ENCODE measurements at places on chromosomes 1 and 21.

DNA sequence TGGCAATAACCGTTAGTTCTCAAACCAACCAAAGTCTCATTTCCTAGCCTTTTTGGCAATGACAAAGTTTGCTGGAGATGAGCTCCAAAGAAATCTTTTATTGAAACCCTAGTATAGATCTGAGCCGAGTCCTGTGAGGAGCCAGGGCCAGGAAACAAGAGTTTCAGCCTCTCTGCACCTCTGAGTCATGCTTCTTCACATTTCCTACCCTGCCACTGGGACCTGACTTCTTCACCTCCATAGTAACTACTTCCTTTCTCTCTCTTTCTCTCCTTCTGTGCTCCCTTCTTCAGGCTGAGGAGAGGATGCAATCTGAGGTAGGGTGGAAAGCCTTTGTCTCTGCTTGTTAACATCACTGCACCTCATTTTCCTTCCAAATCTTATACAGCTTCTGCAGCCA lies 38.7 kb upstream of the IPO9 start:
- no peak for DNase-seq

- DNase-seq, result no peak
Observed at GRCh38 chr1:208231881-208232661, 12.1 kb downstream of the PLXNA2 start.

DNA sequence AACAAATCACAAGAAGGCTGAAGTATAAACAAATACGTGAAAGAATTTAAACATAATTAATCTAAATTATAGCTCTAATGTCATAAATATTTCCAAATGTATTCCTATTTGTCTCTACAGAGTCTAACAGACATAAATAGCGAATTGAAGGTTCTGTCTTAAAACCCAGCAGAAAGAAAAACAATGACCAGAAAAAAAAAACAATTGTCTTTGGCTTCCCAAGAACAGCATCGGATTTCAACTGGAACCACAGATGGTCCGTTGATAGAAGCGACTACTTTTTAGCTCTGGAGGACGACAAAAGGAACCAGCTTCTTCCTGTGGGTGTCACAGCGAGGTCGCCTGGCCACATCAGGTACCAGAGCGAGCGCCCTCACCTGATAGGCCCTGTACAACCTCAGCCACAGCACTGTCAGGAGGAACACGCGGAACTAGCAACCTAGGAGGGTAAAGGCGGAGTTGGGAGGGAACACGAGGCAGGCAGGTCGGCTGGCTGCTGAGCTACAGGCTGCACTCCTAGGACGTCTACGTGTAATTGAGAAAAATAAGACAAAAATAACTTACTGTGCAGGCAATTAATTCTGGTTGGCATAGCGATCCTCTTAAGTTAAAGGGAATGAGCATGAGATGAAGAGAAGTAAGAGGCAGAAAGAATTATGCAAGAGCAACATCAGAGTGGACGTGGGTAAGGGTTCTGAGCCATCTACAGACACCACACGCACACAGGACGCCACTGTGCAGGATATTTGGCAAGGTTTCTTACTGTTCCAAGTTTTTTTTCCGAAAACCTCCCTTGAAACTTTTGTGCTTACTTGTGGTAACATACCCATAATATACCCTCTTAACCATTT lies 16.7 kb upstream of the PRDM15 start:
- DNase-seq, result no peak

GRCh38 chr1:121414905-121415304 lies 230.1 kb downstream of the SRGAP2C start:
- DNase-seq, result no peak

- no peak for DNase-seq
Observed at GRCh38 chr1:201167041-201167991, 13.0 kb upstream of the TMEM9 start.

DNA sequence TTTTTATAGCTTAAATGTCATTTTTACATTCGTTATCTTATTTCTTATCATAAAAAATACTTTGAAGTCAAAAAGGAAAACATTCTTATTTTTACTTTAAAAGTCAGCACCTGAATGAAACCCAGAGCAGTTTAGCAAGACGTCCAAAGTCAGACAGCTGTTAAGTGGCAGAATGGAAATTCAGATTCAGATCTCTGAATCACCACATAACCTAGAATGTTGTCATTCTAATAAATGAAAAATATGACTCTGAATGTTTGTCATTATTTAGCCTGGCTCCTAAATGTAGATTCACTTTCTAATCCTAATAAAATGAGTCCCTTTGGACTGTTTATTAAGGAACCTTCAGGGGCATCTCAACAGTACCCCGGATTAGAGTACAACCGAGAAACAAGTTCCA lies 75.2 kb upstream of the RGS7 start:
- no peak for DNase-seq

- DNase-seq, result no peak
Observed at GRCh38 chr1:19698181-19698580, 33.5 kb downstream of the HTR6 start.

- no peak for DNase-seq
Observed at GRCh38 chr1:161350671-161351070, 17.0 kb downstream of the CFAP126 start.

DNA sequence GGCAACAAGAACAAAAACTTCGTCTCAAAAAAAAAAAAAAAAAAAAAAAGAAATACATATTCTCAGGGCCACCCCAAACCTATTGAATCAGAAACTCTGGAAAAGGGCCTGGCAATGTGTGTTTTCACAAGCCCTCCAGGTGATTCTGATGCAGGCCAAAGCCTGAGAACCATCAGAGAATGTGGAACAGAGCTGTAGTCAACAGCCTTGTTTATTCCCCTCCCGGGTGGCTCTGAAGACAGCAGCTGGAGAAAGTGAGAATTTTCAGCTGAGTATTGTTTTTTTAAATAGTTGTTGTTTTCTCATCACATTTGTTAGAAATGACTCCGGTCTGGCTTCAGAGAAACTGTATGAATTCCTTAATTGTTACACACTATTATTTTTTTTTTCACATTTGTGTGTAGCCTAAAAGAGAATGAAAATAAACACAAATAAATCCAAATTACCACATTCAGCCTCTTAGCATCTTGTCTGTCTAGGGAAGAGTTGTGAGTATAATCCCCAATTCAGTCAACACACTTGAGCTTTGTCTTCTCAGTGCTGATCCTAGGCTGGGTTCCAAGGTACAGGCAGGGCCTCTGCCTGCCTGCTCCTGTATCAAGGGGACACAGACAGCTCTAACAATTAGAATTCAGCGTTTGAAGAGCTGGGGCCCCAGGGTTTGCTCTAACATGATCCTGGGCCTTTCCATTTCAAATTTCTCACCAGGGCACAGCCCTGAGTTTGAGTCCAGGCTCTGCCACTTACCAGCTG lies 6.6 kb upstream of the AZIN2 start:
- no peak for DNase-seq

DNA sequence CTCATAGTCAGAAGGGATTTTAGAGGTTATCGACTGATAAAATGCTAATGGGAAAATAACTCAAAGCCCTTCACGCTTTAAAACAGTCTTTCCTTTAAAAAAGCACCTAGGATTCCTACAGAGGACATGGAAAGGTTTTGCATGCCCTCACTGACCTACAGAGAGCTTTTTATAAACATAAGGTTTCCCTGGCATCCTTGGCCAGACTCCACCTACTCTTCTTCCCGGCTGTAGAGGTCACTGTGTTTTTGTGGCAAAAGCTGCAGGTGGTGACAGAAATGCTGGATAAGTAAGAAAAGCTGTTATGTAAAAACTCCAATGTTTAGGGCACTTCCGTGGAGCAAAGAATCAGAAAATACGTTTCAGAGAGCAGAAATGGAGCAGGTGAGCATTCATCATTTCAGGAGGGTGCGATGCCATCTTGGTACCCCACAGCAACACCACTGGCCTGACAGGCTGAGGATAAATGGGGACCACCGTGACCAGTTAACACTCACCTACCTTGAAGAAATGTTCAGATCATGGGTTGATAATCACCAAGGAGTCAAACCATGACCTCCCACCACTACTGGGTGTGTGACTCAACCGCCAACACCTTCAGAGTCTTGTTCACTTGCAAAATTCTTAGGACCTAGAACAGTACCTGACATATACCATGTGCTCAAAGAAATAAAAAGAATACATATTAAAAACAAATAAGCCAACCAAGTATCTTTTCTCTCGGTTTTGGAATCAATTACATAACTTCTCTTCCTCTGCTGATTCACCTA lies 46.6 kb downstream of the SSBP3 start:
- DNase-seq, result no peak

GRCh38 chr1:87464022-87464490 lies 135.4 kb downstream of the LMO4 start:
- no peak for DNase-seq

GRCh38 chr1:4660917-4661594 lies 6.6 kb downstream of the AJAP1 start:
- DNase-seq, result no peak

DNA sequence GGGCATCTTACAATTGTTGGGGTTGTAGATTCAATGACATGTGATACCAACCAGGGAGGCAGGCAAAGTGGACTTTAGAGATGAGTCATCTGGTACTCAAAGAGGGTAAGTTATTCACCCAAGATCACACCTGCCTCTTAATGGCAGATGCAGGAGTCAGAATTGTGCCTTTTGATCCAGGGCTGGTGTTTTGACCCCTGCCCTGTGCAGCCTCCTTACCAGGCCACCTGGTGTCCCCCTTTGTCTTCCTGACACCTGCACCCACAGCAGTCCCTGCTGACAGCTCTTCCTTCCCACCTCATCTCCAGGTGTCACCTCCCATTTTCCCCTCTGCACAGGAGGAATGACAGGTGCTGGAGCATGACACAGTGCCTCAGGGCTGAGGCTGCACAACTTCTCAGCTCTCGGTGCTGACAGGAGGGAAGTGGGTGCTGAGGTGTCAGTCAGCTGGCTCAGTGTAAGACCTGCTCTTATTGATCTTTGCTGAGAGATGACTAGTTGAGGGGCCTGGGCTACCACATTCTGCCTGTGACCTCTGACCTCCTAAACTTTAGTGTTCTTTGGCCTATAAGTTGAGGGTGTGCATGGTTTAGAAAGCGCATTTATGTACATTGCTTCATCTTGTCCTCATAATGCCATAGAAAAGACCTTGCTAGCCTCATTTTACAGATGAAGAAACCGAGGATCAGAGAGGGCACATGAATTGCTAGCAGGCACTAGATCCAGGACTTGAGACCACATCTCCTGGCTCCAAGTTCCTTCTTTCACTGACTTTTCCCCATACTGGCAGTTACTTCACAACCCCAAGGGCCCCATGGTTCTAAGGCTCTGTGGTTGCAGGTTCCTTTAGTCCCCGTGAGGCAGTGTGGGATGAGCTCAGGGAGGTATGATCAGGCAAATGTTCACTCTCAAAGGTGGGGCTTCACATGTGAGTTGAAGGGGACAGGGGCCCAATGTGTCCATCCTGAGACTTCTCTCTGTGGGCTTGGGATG lies 31.3 kb downstream of the CACNA1E start:
- no peak for DNase-seq

DNA sequence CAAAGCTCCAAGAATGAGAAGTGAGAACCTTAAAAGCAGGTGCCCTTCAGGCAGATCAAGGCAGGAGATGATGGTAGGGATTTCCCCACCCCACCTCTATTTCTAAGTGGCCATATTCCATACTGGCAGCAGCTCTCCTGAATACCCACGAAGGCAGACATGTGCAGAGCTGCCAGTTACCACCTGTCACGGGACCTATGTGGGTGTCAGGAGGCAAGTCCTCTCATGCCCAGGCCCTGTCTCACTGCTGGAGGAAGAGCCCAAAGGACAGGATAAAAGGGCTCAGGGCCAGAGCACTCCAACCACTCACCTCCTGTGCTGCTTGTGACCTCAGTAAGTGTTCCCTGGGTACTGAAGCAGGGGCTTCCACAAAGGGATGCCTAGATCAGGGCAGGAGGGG lies 721 bp upstream of the LCE1B start:
- DNase-seq, result no peak

DNA sequence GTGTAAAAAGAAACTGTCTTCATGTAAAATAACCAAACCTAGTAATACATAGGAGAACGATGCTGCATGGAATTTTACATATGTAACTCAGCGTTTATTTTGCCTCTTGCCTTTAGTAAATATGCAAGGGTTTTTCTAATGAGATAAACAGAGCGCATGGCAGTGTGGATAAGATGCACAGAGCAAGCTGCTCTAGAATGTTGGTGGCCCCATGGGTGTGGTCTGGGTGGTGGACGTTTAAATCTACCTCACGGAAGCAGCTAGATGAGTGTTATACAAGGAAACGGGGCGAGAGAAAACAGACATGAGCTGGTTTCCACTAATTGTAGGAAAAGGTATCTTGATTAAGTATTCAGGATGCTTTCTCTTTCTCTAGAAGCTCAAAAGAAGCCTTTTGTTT lies 205.9 kb downstream of the DSCAM start:
- no peak for DNase-seq

DNA sequence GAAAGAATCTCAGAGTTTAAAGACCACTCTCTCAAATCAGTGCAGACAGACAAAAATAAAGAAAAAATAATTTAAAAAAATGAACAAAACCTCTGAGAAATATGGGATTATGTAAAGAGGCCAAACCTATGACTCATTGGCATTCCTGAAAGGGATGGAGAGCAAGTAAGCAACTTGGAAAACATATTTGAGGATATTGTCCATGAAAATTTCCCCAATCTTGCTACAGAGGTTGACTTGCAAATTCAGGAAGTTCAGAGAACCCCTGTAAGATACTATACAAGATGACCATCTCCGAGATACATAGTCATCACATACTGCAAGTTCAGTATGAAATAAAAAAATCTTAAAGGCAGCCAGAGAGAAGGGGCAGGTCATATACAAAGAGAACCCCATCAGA lies 43.7 kb upstream of the IVNS1ABP start:
- DNase-seq, result no peak

DNA sequence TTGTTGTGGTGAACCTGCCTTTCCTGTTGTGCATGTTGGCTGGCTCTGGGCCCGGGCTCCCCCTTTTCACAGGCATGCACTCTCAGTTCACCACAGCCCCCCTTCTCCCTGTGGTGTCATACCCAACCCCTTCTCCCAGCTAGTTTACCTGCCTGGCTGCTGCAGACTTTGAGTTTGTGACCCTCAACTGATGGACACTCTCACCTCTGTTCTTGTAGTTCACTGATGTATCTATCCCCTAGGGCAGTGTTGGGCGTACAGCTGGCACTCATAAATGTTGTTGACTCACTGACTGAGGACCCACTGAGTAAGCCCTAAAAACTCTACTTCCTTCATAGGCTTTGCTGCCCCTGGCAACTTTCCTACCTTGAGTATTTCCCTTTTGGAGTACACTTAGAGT lies 54.9 kb downstream of the WDR64 start:
- DNase-seq, result no peak

- DNase-seq, result no peak
Observed at GRCh38 chr1:170096806-170097340, 22.4 kb upstream of the KIFAP3 start.

DNA sequence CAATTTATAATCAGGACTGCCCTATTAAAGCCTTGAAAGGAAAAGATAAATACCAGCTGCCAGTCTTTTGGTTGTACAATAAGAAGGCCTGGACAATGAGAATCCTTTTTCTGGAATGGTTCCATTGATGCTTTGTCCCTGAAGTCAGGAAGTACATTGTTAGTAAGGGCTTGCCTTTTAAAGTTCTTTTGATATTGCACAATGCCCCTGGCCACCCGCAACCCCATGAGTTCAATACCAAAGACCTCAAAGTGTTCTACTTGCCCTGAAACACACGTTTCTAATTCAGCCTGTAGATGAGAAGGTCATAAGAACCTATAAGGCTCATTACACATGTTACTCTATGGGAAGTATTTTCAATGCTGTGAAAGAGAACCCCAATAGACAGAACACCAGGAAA lies 112.1 kb downstream of the OLFM3 start:
- no peak for DNase-seq

GRCh38 chr1:37362594-37363385 lies 111.6 kb upstream of the ZC3H12A start:
- no peak for DNase-seq
